ENCODE measurements at places on chromosomes 16 and 17. TPM values are rescaled to one million over a fixed set of nuclear protein-coding genes. Genes with fewer than 3 reads are reported as not detected.

GRCh38 chr17:74987909-74988711 is 678 bp downstream of the CDR2L start:
- DNase-seq: peak; percentile 91

Gene LHX1
- polyA plus RNA-seq: not detected

DNA sequence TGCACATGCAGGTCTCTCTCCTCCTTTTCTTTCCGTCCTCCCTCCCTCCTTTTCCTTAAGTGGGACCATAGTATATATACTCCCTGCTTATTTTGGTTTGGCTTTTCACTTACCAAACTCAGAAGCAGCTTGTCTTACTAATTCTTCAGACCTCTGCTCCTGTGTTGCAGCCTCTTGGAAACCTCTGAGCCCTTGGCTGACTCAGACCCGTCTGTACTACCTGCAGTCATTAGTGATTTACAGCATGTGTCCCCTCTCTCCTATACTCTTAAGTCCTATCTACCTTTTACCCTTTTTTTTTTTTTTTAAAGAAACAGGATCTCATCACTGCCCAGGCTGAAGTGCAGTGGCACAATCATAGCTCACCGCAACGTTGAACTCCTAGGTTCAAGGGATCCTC is 207.0 kb downstream of the STX8 start:
- no peak for DNase-seq

- no peak for DNase-seq
These were observed 831 bp downstream of the RPL13 start for GRCh38 chr16:89561142-89561883.

GRCh38 chr16:22252317-22252716 is 44.9 kb upstream of the POLR3E start:
- no peak for DNase-seq

- DNase-seq: no peak
These were observed 836 bp upstream of the MMP15 start for GRCh38 chr16:58024486-58025350.

Gene CETP
- 5.6 TPM for polyA plus RNA-seq

- no peak for DNase-seq
These were observed 29.3 kb downstream of the SREBF1 start for GRCh38 chr17:17807440-17807839.

Gene IRX5
- 2.2 TPM for polyA plus RNA-seq

- DNase-seq: no peak
These were observed 464 bp downstream of the RUNDC3A start for GRCh38 chr17:44308865-44309264.

- peak; percentile 4 for DNase-seq
These were observed 37.4 kb upstream of the COQ7 start for GRCh38 chr16:19029980-19030379.

DNA sequence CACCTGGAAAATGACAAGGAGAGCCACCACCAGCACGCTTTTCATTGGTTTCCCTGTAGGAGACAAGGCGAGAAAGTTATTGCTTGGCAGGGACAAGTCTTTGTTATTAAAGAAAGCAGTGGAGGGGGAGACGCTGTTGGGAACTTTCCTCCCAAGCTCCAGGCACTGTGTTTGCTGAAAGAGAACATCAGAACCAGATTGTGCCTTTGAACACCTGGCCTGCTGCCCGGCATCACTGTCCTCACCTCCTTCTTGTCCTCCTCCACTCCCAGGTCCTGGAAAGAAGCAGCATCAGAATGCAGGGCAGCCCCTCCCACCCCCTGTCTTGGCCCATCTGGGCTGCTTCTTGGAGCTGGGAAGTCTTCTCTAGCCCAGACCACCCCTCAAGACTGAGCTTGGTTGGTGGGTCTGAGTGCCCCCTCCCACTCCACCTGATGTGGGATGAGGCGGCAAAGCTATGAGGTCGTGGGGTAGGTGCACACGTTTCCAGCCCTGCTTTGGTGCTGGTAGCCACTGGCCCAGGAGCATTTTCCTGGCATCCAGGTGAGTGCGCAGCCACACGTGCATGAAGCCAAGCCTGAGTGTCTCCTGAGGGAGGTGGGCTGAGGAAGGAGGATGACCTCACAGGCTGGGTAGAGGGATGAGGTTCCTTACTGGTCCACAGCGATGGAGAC is 6.2 kb downstream of the CCR7 start:
- no peak for DNase-seq

Gene DPEP1
- 0.82 TPM for polyA plus RNA-seq

GRCh38 chr17:28812748-28813377 is 29.7 kb downstream of the FAM222B start:
- DNase-seq: no peak
